ENCODE measurements at places on chromosomes 4 and X. TPM values are rescaled to one million over a fixed set of nuclear protein-coding genes. Genes with fewer than 3 reads are reported as not detected.
A peak's percentile ranks its signal among the peaks of the same experiment; 100 is the strongest.

DNA sequence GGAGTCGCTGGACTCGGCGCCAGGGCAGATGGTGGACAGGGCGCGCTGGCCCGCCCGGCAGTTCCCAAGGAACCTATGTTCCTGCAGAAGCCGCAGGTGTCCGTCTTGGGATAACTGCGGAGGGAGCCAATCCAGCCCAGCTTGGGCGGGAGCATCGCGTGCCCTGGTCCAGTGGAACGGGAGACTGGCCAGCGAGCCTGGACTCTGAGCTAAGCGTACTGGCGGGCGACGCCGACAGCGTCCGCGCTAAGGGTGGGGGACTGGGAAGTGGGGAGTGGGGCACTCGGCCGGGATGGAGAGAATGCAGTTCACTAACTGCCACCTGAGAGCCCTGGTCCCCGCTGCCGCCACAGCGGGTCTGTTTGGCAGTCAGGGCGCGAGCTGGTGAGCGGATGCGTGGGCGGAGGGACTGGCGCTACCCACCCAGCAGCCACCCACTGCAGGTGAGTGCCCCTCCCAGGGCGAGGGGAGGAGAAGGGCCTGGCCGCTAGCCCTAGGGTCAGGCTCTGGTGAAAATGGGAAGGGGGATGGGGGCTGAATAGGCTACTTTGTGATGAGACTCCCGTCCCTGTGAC is 1.3 kb upstream of the MAMLD1 start:
- DNase-seq = peak; percentile 32

DNA sequence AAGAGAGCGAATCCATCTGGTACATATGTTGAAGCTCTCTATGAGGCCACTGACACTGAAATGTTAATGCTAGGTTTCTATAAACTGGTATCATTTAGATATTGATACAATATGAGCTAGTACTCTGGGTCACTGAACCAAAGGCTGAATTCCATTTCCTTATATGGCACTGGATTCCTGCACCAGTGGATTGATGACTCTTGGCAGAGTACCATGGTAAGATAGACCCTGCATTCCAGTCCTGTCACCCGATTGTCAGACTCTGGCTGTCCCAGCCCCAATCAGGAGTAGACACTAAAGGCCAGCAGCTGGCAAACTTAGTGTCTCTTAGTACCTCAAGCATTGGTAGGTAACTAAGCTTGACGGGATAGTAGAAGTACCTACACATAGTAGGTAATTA is 44.0 kb upstream of the EOLA2 start:
- no peak for DNase-seq

GRCh38 chr4:34502086-34502485 is 1742.2 kb downstream of the ARAP2 start:
- no peak for DNase-seq

- no peak for DNase-seq
Observed at GRCh38 chrX:56757327-56757726, 28.3 kb downstream of the NBDY start.

- DNase-seq = no peak
Observed at GRCh38 chrX:5236096-5236495, 992.6 kb downstream of the NLGN4X start.

DNA sequence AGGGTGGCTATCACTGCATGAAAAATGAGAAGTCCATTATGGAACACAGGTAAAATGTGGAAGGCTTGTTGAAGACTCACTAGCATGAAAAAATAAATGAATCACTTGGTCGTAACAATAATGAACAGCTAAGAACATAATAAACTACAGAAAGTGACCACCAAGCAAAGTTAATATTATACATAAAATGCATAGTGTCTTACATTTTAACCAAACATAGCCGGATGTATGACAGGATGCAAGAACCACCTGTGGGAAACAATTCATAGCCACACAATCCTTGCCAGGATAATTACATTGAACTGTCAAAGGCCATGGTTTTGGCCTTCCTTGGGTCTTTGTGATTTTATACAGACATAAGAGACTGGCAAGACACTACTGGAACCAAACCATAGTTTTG is 81.9 kb upstream of the ATXN3L start:
- DNase-seq = no peak

DNA sequence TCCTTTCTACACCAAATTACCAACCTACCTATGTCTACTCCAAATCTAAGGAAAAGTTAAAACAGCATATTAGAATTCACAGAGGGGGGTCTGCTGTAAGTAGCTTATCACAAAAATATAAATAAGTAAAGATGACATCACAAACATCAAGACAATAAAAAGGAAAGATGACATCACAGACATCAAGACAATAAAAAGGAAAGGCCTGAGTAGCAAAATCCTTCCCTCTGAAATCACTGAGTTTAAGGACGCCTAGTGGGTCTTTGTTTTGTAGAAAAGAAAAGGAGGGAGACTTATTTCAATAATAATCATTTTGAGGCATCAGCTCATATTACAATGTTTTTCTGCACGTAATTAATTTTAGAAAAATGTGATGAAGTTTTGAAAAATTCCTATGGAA is 707.0 kb upstream of the GRID2 start:
- DNase-seq = no peak

DNA sequence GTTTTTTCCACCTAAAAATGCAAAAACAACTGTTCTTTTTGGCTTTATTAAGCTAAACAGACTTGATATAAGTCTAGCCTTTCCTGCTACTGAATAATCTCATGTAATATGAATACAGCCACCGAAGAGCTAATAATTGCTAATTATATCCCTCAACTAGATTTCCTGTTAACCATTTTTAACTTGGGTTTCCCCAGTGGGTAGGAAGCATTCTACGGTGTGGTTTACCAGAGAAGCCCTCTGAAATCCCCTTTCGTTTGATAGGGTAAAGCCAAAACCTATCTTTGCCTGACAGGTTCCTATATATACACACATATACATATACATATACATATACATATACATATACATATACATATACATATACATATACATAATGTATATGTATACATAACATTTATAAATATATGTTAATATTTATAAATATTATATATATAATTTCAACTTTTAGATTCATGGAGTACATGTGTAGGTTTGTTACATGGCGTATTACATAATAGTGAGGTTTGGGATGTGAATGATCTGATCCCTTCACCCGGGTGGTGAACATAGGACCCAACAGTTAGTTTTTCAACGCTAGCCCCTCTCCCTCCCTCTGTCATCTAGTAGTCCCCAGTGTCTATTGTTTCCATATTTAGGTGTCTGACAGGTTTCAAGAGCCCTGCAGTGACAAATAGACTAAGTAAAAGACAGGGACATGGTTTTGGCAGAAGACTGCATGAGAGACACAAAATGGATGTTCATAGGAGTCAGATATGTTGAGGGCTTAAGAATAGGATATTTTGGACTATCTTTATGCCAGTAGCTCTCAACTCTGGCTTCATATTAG is 62.4 kb downstream of the ATXN3L start:
- DNase-seq = no peak

DNA sequence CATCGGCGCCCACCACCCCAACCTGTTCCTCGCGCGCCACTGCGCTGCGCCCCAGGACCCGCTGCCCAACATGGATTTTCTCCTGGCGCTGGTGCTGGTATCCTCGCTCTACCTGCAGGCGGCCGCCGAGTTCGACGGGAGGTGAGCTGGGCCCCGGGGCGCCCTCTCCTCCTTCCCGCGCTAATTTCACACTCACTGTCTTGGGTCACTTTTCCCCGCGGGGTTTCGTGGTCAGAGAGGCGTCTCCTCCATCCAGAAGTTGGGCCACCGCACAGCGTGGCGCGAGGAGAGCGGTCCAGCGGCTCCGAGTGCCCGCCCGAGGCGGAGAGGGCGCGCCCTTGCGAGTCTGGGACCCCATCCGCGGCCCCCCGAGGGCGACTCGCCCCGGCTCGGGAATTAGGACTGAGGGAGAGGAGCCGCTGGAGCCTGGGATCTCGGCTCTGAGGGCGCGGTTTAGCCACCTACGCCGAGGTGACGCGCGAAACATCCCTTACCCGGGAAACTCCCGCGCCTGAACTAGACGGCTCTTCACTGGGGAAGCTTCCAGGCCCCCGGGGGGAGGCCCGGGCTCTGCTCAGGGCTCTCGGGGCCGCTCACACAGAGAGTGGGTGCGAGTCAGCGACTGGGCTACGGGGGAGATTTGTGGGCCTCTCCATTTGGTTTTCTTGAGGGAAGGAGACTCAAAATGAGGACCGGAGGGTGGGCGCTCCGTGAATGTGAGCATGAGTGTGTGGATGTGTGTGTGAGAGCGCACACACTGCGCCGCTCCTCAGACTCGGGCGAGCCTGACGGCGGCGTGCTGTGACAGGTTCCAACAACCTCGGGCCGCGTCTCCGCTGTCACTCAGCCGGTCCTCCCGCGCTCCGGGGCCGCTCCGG is 551 bp downstream of the NPNT start:
- DNase-seq = peak; percentile 29

- DNase-seq = no peak
Observed at GRCh38 chr4:54872261-54872660, 214.5 kb downstream of the KIT start.

- no peak for DNase-seq
Observed at GRCh38 chr4:7596918-7597606, 162.3 kb upstream of the PSAPL1 start.

GRCh38 chrX:76815754-76816153 is 388.2 kb downstream of the MAGEE1 start:
- DNase-seq = no peak

DNA sequence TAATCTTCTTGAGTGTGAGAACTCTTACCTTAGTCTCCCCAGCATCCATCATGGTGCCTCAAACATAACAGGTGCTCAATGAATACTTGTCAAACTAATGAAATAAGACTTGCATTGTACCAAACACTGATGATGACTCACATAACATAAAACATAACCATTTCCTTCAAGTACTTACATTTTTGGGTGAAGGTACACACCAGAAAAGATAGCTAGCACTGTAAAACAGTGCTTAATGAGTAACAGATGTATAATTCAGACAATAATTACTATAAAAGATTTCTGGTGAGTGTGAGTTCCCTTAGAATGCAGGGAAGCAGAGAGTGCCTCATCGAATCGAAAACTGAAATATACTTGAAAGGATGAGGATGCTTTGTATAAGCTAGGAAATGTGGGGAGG is 70.1 kb upstream of the HCCS start:
- no peak for DNase-seq

DNA sequence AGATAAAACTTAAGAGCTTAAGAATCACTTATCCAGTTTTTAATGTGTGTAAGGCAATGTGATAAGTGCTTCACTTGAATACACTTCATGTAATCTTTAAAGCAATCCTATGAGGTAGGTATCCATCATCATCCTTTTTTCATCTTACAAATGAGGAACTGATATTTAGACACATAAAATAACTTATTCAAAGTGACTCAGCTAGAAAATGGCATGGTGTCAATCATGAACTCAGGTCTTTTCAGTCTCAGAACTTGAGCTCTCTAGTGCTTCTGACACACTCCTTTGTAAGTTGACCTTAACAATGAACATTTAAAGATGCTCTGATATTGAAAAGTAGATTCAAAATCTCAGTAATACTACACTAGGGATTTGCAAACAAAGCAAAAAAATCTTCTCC is 224.8 kb upstream of the TEX13C start:
- DNase-seq = no peak

GRCh38 chrX:70455366-70456202 is 10.9 kb downstream of the DLG3 start:
- no peak for DNase-seq

DNA sequence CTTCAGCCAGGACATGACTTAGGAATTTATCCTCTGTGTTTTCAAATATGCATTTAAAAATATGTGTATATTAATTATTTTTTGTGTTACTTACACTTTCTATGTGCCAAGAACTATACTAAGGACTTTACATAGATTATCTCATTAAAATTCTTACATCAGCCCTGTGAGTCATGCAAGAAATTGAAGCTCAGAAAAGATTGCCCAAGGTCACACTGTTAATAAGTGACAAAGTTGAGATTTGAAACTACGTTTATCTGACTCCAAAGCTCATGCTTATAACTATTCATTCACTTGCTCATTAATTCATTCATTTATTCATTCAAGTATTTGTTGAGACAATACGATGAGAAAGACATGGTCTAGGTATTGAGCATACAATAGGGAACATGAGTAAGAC is 62.9 kb upstream of the CHRDL1 start:
- no peak for DNase-seq

GRCh38 chr4:75306506-75306905 is 207.7 kb downstream of the RCHY1 start:
- DNase-seq = no peak

DNA sequence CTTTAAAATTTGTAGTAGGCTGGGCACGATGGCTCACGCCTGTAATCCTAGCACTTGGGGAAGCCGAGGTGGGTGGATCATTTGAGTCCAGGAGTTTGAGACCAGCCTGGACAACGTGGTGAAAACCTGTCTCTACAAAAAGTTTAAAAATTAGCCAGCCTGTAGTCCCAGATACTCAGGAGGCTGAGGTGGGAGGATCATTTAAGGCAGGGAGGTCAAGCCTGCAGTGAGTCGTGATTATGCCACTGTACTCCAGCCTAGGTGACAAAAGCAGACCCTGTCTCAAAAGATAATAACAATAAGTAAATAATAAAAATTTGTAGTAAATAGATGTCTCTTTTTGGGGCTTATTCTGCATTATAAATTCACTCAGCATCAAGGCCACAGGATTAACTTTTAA is 118.5 kb downstream of the IRF2 start:
- DNase-seq = no peak

DNA sequence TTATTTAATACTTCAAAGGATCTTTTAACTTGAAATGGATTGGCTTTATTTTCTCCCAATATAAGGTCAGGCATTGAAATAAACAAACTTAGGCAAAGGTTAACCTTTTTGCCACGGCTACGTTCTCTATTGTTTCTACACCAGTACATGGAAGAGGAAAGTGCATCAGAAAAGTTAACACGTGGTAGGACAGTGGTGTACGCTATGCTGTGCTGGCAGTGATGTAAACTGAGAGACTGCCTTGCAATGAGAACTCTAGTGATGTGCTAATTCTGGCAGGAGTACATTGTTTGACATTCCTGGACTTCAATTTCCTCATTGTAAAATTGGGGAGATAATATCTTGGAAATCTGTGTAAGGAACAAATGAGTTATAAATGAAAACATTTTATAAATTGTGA is 208.2 kb downstream of the TMA16 start:
- no peak for DNase-seq

DNA sequence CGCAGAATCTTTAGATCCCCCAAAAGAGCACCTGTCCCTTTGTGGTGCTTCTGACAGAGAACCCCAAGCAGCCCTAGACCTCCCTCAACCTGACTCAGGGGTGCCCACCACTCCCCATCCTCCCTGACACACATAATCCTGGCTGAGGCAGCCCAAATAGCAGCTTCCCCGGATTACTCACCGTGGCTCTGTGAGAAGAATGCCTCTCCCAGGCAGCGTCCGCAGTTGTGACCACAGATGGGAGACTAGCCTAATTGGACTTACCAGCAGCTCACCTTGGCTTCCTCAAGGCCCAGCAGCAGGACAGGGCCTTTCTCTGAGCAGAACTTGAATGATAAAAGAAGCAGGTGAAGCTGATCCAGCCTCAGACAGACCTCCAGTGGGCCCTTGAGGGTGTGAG is 10.3 kb upstream of the ODAPH start:
- no peak for DNase-seq

The NEUROG2 gene
- not detected for total RNA-seq

The DSPP gene
- total RNA-seq = not detected

The KIF4A gene
- 28.8 TPM for total RNA-seq

The BEX4 gene
- total RNA-seq = 25.6 TPM

The CFP gene
- total RNA-seq = 14.6 TPM

The MAMLD1 gene
- total RNA-seq = 2.5 TPM

The SLC9B1 gene
- total RNA-seq = 2.2 TPM

The LAMP2 gene
- 41.8 TPM for total RNA-seq

The ADRA2C gene
- total RNA-seq = not detected

The BCORL1 gene
- total RNA-seq = 14.3 TPM

The HMGN5 gene
- 1.6 TPM for total RNA-seq

Data from activated naive CD8-positive, alpha-beta T cell treated with anti-CD3 and anti-CD28 coated beads, Interleukin-2, amount 10 ng/mL, durations not matched to agents 7 days and 5 days (primary cell).